ENCODE measurements at places on chromosomes 6 and 20.

DNA sequence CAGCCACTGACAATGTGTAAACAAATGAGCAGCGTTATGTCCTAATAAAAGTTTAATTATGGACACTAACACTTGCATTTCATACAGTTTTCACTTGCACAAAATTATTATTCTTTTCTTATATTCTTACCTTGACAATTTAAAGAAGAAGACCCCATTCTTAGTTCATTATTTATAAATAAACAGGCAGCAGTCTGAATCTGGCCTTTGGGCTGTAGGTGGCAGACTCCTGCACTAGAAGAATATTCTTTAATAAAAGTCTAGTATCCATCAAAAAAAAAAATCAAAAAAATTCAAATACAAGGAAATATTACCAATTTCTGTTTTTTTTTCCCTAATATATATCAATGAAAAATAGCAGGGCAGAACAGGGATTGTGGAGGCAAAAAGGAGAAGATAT lies 24.8 kb downstream of the PTCHD4 start:
- DNase-seq, result no peak

DNA sequence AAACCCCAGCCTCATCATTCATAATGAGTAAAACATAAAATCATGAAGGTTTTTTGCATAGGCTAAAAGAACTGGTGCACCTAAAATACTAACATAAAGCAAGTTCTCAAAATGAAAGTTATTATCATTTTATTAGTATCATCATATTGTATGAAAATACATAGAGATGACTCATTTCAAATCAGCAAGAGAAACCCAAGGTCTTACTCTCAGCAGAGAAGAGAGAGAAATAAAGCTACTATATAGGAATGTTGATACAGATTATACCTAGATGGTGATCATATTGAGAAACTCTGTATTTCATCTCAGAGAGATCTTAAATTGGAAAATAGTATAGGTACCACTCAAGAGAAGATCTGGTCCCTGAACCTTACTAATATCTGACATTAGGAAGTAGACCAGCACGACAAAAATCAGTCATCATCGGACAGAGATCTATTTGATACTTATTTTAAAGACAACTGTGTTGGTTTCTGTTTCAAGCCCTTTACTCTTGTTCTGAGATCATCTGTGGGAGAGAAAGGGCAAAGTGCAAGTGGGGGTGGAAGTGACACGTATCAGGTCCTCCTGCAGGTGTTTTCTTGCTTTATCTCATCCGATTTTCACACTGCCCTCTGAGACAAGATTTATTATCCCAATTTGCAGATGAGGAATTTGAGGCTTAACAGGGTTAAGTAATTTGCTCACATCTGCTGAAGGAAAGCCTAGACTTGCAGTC lies 532.3 kb downstream of the MAFB start:
- peak; percentile 39 for DNase-seq

DNA sequence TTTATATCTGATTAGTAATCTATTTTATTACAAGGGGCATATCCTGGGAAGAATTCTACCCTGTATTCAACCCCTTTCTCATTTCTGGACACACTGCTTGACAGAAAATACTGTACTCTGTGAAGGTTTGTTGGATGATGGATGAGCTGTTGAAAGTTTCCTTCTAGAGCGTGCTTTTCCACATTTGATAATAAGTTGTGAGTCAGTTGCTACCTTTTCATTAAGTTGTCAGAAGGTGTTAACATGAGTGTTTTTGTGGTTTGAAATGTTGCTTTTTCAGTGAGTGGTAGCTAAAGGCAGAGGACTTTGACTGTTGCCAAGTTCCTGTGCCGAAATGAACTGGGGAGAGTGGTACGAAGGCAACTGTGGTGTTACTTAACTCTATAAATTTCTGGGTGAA lies 3.9 kb upstream of the ECI2 start:
- DNase-seq, result no peak

DNA sequence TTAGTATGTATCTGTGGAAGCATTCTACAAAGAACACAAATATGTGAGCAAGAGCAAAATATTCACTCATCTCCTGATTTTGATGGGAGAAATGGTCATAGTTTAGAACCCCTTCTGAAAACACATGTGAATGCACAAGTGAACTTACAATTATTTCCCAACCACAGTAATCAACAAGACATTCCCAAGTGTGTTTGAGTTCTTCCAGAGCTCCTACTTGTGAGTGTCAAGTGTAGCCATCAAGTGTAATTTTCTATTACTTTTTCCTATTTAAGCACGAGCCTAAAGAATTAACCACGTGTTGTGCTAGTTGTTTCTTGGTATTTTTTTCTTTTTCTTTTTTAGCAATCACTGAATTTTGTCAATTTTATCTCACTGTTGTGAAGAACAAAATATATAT lies 402.3 kb downstream of the NKAIN2 start:
- DNase-seq, result no peak

- DNase-seq, result no peak
These were observed 19.4 kb downstream of the TNFRSF21 start for GRCh38 chr6:47290124-47290834.

DNA sequence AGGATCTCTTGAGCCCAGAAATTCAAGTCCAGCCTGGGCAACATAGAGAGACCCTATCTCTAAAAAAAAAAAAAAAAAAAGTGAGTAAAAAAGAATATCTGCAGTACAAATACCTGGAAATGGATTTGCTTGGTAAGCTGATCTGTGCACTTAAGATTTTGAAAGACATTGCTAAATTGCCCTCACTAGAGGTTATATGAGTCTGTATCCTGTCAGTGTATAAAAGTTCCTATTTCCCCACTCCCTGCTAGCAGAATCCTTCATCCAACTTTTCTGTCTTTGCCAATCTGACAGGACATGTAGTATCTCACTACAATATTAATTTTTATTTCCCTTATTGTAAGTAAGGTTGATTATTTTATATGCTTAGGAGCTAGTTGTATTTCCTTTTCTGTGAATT lies 36.1 kb downstream of the BICRAL start:
- no peak for DNase-seq

DNA sequence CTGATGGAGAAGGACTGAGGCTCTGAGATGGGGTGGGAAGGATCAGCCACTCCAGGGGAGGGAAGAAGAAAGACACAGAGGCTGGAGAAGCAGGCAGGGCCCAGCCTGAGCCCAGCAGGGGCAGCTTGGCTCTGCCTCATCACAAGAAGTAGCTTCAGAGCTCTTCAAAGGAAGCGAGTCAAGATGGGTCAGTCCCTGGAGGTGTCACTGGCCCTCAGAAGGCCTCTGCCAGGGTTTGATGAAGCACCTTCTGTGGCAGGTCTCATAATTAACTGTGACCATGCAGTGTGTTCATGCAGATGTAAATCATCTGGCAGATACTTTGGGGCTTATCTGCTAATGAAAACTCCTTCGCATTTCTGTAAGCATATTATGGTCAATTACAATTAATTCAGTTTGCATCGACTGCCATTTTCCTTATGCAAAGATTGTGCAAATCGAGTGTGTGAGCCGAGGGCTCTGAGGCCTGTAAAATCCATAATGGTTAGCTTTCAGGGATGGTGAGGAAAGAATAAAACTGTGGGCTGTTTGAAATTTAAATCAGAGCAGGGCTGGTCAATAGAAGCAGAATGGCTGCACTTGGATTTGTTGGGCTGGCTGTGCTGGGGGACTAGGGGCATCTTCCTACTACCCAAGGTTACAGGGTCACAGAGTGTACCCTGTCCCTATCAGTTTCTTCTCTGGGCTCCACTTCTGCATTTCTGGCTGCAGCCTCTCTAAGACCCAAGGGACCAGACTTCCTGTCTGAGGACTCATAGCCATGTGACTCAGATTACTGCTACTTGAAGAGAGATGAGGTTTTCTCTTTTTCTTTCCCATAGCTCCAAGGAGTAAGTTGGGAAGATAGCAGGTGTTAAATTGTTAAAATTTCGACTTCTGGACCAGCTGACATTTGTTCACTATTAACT lies 376.6 kb downstream of the DHX35 start:
- peak; percentile 20 for DNase-seq

- DNase-seq, result no peak
These were observed 189.2 kb downstream of the TBC1D7 start for GRCh38 chr6:13139119-13139518.

GRCh38 chr6:113662688-113663333 lies 194.3 kb upstream of the MARCKS start:
- DNase-seq, result no peak

DNA sequence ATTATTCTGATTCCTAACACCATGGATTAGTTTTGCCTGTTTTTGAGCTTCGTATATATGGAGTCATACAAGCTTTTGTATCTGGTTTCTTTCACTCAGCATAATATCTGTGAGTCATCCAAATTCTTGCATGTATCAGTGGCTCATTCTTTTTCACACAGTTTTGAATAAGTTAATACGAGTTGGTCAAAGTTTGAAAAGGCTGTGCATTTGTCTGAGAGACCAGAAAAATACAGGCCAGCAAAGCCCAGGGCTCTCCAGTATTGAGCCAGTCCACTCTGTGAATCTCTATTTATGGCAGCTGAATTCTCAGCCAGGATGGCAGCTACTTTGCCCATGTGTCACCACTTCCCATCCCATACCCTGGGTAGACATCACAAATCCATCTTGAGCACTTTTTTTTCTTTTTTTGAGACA lies 7.2 kb upstream of the CHMP4B start:
- DNase-seq, result no peak

GRCh38 chr20:62423326-62423706 lies 4.0 kb downstream of the RBBP8NL start:
- no peak for DNase-seq

GRCh38 chr6:82571455-82571854 lies 207.8 kb downstream of the TPBG start:
- no peak for DNase-seq

- no peak for DNase-seq
These were observed 90.4 kb downstream of the FARS2 start for GRCh38 chr6:5351552-5352210.

GRCh38 chr6:1667012-1667804 lies 57.5 kb downstream of the FOXC1 start:
- no peak for DNase-seq

GRCh38 chr6:28907394-28907793 lies 16.4 kb downstream of the TRIM27 start:
- no peak for DNase-seq

DNA sequence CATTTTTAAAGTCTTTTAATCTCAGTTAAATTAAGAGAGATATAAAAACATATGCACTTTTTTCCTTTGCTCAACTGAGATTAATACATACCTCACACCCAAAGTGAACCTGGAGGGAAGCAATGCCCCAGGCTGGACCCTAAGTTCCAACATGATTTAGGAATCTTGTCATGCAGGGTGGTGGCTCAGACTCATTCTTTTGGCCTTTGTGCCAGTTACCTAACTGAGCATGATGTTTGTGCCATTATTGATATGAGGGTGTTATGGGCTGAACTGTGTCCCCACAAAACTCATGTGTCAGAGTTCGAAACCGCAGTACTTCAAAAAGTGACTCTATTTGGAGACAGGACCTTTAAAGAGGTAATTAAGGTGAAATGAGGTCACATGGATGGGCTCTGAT lies 188.0 kb downstream of the ARHGAP18 start:
- no peak for DNase-seq

GRCh38 chr6:43308101-43308989 lies at the start of gene CRIP3:
Gene CRIP3, minus strand, starts transcription at chr6:43308826. Its CDS starts 34 bp downstream, at chr6:43308792.
- DNase-seq, result peak; percentile 63

GRCh38 chr6:3403238-3404173 lies 53.3 kb downstream of the SLC22A23 start:
- no peak for DNase-seq

DNA sequence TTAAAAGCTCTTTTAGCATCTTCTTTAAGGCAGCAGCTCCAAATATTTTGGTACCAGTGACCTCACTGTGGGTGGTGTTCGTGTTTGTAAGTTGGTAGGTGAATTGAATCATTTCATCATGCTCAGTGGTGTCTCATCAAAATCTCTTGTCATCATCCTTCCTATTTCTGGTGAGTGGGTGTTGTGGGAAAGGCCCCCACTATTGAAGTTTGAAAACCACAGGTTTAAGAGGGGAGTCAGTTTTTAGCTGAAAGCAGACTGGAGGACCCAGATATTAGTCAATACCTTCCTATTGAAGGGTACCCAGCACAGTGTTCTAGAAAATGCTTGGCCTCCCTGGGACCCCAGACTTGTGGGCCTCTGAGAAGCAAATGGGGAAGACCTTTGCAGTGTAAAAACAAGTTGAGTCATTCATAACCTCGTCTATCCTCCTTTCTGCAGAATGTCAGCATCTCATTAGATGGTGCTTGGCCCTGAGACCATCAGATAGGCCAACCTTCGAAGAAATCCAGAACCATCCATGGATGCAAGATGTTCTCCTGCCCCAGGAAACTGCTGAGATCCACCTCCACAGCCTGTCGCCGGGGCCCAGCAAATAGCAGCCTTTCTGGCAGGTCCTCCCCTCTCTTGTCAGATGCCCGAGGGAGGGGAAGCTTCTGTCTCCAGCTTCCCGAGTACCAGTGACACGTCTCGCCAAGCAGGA lies 3.7 kb downstream of the PIM1 start:
- DNase-seq, result no peak

DNA sequence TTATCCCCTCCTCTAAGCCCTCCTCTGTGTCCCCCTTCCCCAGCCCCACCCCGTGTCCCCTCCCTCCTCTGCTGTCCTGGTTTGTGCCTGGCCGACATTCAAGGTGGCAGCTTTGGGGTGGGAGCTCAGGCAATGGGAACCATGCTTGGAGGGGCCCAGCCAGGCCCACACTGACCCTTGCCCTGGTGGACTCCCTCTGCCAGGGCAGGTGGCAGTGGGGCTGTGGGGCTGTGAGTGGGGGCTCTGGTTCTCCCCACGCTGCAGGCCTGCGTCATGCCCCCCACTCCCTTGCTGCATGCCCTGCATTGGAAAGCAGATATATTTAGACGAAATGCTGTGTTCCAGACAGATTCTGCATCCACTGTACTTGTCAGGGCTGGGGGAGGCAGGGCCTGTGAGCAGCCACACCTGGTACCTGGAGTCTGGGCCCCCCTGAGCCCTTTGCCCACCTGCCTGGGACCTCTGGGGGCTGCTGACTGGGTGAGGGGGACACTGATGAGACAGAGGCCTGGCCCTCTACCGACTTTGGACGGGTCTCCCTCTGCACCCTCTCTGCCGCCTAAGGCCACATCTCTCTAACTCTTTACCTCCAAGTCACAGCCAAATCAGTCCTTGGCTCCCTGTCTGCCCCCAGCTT lies 14.2 kb downstream of the DLGAP4 start:
- DNase-seq, result no peak

DNA sequence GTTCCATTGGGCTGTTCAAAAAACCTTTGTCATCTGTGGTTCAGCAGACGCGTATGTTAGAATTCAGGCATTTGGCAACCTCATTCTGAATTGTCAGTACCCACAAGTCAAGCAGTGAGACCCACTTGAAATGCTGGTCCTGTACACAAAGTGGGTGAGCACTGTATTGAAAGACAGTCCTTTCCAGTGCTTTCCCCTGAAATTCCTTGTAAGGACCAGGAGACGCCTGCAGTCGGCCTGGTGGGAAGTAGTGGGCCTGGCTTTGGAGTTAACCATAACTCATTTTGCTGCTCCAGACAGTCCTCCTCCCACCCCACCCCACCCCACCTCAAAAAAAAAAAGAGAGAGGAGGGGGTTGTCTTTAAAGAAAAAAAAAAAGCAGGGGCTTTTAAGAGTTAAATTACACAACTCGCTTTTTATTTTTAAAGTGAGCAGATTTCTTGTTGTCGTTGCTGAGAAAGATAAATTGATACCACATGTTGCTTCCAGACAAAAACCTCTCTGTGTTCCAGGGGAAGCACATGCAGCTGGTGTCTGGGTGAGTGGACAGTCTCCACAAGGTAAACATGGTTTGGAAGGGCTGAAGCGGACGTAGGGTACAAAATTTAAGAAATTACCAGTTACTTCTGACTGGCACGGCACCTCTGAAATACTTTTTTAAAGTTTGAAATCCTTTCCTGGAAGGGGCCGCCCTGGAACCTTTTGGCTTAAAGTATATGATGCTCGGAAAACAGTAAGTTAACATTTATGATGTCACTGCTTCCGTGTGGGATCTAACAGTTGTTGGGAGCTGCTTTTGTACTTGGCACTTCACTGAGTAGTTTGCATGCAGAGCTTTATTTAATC lies 95.3 kb downstream of the FOXO3 start:
- DNase-seq, result no peak

All from GM13976 (cell line).